ENCODE measurements at places on chromosomes 2 and 18.
A peak's percentile ranks its signal among the peaks of the same experiment; 100 is the strongest.

- DNase-seq: no peak
Measured at GRCh38 chr18:12929477-12930083, 18.2 kb upstream of the SEH1L start.

DNA sequence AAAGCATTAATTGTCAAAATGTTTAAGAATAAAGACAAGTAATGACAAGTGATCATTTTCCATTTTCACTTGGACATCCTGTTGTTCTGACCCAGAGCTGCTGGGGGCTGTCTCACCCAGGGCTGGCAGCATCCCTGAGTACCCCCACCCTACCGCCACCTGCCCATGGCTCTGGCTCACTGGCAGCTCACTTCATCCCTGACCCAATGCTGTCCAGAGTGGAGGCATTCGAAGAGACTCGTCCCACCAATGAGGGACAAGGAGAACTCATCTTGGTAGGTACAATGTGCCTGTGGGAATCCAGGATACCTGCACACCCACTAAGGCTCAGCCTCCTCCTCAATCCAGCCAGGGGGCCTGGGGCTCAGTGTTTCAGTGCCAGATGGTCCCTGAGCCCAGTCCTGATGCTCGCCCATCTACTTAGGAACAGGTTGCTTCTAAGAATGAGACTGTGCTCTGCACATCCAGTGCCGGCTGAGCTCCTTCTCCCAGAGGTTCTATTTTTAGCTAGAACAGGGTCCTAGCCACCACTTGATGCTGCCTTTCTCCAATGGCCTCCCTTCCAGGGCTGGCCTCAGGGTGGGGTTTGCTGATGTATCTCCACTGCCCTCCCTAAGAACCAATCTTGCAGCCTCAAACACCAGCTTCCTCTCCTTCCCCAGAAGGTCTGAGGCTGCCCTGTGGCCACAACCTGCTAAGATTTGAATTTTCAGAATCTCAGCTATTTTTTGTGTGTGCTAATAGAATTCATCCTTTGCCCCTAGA is 53.7 kb downstream of the ADD2 start:
- DNase-seq: no peak

- no peak for DNase-seq
Measured at GRCh38 chr2:78162202-78162601, 640.0 kb upstream of the LRRTM4 start.

GRCh38 chr2:64865073-64865830 is 123.9 kb upstream of the SLC1A4 start:
- no peak for DNase-seq

GRCh38 chr18:37391698-37392548 is 173.7 kb downstream of the CELF4 start:
- DNase-seq: no peak

- DNase-seq: peak; percentile 43
Measured at GRCh38 chr2:176128982-176129796, at the start of gene HOXD8. HOXD8 (plus strand) TSS chr2:176129705; CDS start chr2:176130367, 662 bp downstream.

- no peak for DNase-seq
Measured at GRCh38 chr2:128643221-128644065, 324.8 kb upstream of the HS6ST1 start.

GRCh38 chr18:31738460-31739407 is 21.9 kb downstream of the SLC25A52 start:
- no peak for DNase-seq

GRCh38 chr2:205543937-205544702 is 138.2 kb upstream of the NRP2 start:
- no peak for DNase-seq

DNA sequence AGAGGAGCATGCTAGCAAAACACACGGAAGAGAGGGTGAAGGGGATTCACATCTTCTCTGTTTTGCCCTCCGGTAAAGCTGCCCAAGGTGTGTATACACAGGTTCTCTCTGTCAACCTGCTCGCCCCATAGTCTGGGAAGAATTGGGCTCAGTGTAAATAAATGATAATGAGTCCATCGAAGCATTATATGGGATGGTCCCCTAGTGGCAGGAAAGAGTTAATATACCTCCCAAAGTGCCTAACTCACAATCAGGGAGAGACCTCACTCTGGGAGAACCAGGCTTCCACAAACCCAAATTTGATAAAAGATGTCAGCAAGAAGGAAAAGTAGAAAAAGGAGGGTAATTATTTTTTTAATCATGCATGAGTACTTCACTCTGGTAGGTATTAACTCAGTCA is 262.2 kb upstream of the ZNF521 start:
- no peak for DNase-seq

- DNase-seq: no peak
Measured at GRCh38 chr2:37898448-37898847, 26.6 kb upstream of the RMDN2 start.

GRCh38 chr18:23235860-23236259 is 100.6 kb downstream of the CABLES1 start:
- no peak for DNase-seq

DNA sequence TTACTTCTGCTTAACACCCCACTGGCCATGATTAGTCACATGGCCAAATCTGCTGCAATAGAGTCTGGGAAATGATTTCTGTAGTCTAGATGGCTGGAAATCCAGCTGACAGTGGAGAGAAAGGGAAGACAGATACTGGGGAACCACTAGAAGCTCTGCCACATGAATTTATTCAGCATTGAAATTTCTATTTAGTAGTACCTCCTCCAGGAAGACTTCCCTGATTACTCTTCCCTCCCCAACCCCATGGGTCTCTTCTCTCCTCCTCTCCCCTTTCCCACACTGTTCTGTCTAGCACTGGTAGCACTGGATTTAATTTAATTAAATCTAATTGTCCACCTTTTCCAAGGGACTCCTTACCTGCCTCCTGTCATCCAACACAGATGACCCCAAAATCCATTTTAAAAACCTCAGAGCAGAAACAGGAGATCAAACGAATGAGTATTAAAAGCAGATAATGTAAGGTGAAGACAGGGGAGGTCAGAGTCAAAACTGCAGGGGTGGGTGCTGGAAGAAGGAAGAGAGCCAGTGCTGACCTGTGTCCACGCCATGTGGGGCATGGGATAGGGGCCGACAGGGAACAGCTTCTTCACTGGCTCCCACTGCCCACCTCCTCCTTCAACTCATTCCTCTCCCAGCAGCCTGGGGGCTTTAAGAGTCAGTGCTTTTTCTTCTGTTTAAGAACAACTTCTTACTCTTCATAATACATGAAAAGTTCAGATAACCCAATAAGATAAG is 169.2 kb upstream of the HS6ST1 start:
- DNase-seq: no peak

GRCh38 chr2:22124003-22124402 is 1000.2 kb downstream of the TDRD15 start:
- no peak for DNase-seq

DNA sequence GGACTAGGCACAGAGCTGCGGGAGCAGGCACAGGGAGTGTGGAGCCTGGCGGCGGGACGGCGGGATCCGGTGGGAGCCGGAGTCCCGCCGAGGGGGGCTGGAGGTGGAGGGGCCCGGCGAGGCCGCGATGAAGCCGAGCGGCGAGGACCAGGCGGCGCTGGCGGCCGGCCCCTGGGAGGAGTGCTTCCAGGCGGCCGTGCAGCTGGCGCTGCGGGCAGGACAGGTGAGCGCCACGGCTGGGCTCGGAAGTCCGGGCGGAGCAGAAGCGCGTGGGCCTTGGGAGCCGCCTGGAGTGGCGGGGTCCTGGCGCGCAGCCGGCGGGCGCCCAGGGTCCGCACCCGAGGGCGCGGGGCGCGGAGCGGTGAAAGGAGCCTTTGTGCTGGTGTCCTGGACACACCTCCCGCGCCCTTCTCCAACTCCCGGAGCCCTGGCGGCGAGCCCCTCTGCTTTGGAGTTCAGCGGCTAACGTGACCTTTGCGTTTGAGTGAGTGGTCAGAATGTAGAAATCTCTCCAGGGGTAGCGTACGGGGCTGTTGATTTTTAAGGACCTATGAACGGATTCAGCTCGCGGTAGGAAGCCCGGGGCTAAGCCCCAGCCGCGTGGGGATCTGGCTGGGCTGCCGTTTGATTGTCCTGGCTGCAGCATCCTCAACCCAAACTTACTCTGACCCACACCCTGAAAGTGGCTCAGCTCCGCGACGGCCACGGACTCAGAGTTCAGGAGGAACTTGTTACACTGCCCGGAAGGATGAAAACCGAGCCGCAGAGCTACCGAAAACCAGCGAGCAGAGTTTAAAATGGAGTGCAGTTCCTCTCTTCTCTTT is 448 bp downstream of the IMPA2 start:
- DNase-seq: no peak

GRCh38 chr2:25341753-25342371 is at the start of gene DNMT3A:
DNMT3A (minus strand) TSS chr2:25341925; CDS start chr2:25313984, 27,941 bp downstream.
- no peak for DNase-seq

All from NCI-H1417 treated with DMSO at 0.1 percent for 48 hours (cell line).